Activated B cell treated with CpG ODN at 0.5 μM for 24 hours (primary cell): ENCODE measurements at places on chromosomes 3 and 15.

GRCh38 chr3:186417791-186418190 lies 55.8 kb upstream of the DGKG start:
- no peak for DNase-seq

DNA sequence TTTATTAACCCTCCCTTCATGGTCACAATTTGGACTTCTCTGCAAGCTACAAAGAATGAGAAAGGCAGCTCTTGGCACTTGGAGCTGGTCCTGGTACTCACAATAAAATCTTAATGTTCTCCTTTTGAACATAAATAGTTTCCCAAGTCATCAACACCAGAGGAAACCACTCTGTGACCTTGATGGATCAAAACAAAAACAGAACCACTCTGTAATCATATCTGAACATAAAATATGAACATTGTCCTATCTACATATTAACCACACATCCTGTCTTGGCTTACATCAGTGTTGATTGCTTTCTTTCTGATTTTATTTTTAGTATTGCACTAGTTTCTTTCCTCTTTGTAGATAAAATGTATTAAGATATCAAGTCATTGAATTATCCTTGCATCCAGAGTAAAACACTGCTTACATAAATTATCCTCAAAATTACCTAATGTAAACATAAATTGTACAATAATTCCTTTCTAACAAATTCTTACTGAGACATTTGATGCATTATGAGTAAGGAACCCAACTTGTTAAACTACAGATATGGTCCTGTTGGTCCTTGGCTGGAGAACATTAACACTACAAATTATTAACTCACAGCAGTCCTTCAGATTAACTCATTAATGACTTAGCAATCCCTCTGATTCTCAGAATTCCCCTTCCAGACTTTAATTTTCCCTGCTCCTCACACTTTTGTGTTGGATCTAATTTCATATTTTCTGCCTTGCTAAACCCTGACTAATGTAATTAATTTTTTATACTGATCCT lies 860.5 kb downstream of the DIPK2A start:
- no peak for DNase-seq

GRCh38 chr3:114406286-114406685 lies 112.5 kb downstream of the TIGIT start:
- DNase-seq: no peak

GRCh38 chr15:84748274-84749110 lies at the start of gene ZNF592:
ZNF592 (plus strand) TSS chr15:84748592; CDS start chr15:84782676, 34,084 bp downstream.
- DNase-seq: peak; percentile 88

DNA sequence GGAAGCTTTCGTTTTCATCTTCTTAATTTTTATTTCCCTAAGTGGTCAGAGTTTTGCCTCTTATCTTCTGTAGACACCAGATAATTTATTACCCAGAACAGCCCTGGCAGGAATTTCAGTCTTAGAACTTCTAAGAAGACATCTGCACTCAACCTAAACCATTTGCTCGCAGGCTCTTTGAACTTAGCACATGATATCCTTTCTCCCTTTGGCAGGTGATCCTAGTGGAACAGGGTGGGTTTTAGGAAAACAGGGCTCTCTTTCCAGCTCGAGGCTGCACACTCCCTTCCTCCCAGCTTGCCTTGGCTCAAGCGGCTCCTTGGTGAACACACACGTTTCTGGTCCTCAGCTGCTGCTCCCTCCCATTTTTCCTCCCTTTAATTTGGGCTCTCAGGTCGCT lies 116.5 kb downstream of the THSD4 start:
- no peak for DNase-seq

DNA sequence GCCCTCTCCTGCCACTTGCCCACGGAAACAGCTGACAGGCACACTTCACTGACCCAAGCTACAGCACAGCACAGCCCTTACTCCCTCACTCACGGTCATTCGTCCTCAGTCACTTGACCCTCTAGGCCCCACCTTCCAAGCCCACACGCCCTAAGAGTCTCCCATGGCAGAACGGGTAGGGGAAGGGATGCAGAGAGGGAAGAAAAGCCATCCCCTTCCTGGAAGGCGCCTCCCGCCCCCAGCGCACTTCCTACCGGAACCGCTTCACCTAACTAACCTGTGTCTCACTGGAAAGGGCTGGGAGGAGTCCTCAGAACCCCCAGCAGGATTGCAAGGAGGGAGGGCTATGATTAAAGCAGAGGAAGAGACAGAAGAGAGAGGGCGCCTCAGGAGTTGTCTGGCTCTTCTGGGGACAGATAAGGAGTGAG lies 22.9 kb downstream of the EPHB3 start:
- no peak for DNase-seq
